Lung (tissue), 17 donors: ENCODE measurements at places on chromosomes 2 and 18.

GRCh38 chr2:9228088-9228751 is 21.6 kb downstream of the ASAP2 start:
- peak; percentile 65 for DNase-seq

- no peak for DNase-seq
Observed at GRCh38 chr18:79772108-79772864, 25.5 kb upstream of the KCNG2 start.

DNA sequence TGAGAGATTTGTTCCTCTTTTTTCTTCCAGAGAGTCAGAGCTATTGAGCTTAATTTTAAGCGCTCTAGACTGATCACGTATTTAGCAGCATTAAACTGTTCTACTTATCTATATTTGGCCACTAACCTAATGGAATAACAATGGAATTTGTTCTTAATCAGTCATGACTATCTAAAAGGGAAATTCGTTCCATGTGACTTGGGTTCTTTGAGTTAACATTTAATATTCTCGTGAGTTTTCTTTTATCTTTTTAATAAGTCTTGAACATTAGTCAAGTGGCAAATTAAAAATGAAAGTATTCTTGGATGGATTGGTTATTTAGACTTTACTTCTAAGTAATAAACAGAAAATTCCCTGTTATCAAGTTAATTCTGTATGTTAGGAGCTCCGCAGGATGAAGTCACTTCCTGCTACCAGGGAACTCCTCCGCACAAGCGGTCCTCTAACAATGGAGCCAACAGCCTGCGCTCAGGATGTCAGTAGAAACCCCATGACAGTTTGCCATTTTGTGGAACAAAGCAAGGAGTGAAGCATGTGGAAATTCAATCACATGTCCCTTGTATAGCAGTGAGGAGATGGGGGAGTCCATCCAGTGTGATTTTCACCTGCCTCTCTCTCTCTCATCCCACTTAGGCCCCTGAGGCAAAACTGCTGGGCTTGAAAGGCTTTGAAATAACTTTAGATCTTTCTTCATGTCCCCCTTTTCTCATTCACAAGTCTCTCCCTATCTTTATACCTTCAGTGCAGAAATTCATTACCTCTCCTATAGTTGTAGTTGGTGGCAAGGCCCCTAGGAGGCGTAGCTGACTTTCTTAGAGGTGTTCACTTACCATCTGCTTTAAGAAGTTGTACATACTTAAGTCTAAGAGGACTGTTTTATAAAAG is 138.1 kb downstream of the WDR7 start:
- DNase-seq = peak; percentile 6

- DNase-seq = no peak
Observed at GRCh38 chr2:172082105-172082943, 3.0 kb upstream of the DLX1 start.

DNA sequence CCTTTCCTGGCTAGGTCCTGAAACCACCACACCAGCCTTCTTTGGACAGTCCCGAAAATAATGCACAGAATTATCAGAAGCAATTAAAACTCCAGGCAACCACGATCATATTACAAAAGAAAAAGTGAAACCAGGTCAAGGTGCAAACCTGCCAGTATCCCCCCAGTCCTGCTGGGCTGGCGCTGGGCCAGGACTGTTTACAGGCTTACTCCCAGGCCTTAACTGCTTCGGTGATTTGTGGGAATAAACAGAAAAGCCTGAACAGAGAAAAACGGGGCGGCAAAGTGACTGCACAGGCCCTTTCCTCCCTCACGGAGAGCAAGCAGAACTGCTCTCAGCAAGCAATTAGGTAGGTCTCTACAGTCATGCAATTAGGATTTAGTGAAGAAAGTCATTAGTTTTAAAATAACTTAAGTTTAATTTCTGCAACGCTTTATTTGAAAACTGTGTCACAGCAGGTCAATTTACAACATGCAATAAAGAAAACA is 1.3 kb downstream of the HDAC4 start:
- no peak for DNase-seq

DNA sequence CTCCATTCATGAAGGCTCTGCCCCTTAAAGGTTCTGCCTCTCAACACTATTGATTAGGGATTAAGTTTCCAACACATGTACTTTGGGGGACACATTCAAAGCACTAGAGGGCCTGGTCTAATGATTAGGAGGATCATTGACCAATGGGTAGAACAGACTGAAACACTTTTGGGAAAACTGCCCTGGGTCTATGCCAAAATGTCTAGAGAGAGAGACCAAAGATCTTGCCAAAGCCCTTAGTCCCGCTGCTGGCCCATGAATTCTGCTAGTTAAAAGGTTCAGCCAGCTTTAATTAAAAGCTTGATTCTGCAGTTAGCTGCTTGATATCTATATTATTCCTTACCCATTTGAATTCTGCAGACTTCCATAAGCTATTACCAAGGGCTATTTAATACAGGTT is 613.2 kb downstream of the SLC4A3 start:
- no peak for DNase-seq

GRCh38 chr2:43415592-43415991 is 180.2 kb downstream of the THADA start:
- DNase-seq = peak; percentile 39

DNA sequence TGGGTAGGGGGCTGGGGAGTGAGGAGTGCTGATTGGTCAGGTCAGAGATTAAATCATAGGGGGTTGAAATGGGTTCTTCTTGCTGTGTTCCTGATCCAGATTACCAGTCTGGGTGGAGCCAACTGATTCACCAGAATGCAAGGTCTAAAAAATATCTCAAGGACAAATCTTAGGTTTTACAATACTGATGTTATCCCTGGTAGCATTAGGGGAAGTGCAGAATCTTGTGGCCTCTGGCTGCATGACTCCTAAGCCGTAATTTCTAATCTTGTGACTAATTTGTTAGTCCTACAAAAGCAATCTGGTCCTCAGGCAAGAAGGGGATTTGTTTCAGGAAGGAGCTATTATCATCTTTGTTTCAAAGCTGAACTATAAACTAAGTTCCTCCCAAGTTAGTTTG is 289.2 kb upstream of the KYNU start:
- no peak for DNase-seq

- DNase-seq = peak; percentile 1
Observed at GRCh38 chr18:2258954-2259353, 312.4 kb downstream of the METTL4 start.

GRCh38 chr2:85649201-85650190 is 18.5 kb downstream of the SFTPB start:
- no peak for DNase-seq

DNA sequence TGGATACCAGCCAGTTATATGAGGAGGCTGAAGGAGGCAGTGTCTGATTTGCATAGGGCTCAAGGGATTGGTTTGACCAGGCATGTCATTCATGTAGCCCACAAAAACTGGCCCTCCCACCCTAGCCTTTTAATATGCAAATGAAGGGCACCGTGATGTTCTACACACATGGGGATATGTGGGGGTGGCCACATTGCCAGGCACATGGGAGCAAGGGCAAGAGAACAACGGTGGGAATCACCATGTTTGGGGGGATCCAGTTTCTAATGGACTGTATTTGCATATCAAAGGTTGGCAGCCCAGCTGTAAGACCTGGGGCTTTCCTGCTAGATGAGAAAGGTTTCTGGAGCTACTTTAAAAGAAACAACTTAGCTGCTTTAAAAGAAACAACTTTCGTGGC is 65.1 kb upstream of the SLC25A52 start:
- DNase-seq = no peak

DNA sequence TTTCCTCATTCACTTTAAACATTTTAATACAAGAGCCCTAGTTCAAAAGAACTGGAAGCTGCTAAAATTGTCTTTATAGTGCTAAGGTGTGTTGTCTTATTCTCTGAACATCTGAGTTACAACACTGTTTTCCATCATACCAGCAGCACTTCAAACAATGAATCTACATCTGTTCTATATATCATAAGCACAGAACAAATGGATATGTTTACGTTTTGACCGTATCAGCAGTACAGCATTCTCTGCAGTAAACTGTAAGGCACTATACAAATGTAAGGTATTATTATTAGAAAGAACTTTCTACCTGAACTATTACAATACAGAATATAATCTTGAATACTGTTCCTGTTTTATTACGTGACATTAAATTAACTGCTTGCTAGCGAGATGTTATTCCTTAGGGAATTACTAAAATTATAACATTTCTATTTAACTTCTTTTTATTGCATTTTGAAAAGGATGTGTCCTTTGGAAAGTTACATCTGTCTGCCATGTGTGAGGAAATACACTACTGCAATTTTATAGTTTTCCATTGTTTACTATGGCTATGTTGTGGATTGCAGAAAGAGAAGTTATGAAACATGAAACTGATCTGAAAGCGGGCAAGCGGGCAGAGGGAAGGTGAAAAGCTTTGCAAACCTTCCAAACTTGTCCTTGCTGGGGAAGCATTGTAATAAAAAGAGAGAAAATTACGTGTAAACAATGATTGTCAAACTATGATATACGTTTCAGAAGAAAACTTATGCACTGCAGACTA is 13.7 kb downstream of the NCKAP1 start:
- no peak for DNase-seq

DNA sequence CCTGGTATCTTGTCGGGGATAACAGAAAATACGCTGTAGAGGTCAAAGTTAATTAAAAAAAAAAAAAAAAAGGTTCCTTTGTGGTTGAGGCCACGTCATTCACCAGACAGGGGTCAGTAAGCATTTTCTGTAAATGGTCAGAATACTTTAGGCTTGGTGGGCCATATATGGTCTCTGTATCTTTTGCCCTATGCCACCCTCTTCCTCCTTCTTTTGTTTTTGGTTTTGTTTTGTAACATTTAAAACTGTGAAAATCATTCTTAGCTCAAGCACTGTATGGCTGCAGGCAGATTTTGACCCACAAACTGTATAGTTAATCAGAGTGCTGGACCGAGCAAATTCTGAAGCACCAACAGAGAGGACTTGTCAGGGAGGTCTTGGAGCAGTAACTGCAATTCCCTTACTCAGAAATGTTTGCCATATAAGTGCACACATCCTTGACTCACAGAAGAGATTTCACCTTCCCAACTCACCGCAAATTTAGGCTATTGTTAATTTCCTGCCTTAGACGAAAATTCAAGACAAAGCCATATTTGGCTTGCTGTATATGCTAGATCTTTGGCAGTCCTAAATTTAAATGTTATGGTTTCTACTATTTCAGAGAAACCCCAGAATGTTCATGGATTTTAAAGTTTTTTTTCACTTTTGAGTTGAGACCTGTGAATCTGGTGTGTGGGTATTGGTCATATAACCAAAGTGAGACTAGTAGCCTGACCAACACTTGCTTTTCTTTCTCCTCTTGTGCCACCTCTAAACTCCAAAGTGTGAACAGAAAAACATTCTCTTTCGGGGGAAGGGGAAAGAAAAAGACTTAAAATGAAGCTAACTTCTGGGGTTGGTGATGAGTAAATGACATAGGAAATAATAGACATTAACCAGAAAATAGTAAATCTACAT is 65.4 kb downstream of the DOCK10 start:
- no peak for DNase-seq

- DNase-seq = no peak
Observed at GRCh38 chr2:180141600-180141999, 134.5 kb upstream of the CWC22 start.

GRCh38 chr18:62741118-62741566 is 25.8 kb downstream of the PHLPP1 start:
- DNase-seq = no peak

- DNase-seq = no peak
Observed at GRCh38 chr18:55179835-55180234, 220.6 kb upstream of the CCDC68 start.

- DNase-seq = peak; percentile 16
Observed at GRCh38 chr2:170461889-170462288, 253.2 kb upstream of the SP5 start.

- DNase-seq = no peak
Observed at GRCh38 chr2:172013396-172013795, 13.6 kb downstream of the METAP1D start.

DNA sequence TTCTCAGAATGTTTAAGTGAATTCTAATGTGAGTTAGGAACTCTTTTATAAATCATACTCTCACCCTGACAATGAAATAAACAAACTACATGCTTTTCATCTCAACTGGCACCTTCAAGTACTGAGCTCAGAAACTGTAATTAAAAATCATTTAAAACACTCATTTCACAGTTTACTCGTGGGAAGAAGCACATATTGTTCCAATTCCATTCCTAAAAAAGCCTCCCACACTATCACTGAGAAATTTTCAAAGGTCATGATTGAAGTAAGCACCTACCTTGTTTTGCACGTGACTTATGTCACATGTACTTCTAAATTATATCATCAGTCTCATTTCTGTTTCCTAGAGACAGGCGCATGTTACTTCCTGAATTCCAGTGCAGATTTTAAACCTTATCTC is 678.1 kb upstream of the SLC8A1 start:
- DNase-seq = peak; percentile 19

DNA sequence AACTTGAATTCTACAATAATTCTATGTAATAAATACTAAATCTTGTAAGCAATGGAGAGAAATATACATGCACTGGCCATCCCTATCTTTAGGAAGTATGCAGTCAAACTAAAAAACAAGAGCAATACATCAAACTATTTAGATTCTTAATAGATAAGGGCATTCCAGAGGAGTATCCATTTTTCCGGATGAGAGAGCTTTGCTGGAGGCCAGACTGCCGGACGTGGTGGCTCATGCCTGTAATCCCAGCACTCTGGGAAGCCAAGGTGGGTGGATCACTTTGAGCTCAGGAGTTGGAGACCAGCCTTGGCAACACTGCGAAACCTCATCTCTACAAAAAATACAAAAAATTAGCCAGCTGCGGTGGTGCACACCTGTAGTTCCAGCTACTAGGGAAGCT is 60.8 kb downstream of the KIF5C start:
- no peak for DNase-seq

DNA sequence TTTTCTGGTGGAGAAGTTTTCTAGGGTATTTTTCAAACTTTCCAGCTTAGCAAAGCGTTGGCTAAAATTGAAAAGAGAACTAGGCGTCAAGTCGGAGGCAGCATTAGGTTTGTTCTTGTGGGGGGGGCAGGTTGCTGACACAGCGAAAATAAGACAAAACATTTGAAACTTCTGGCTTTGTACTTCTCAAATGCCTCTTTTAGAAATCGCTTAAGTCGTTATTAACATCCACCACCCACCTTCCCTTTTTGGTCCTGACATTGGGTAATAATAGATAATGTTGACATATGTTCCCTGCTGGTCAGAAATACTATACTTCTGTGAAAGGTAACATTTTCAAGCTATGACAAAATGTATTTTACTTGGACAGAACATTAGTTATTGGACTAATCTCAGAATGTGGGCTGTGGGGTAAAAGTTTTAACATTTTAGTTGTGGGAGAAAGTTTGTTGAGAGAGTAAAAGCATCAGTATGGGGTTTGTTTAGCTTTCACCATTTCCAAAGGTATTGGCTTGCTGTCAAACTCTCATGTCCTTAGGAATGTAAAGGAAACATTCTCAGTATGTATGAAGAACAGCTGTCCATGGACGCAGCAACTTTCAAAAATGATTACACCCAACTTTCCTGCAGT is 88.1 kb upstream of the ZEB2 start:
- DNase-seq = peak; percentile 48

GRCh38 chr2:240987588-240987987 is 10.8 kb upstream of the SNED1 start:
- DNase-seq = no peak
